ENCODE measurements at places on chromosomes 16 and 17.

DNA sequence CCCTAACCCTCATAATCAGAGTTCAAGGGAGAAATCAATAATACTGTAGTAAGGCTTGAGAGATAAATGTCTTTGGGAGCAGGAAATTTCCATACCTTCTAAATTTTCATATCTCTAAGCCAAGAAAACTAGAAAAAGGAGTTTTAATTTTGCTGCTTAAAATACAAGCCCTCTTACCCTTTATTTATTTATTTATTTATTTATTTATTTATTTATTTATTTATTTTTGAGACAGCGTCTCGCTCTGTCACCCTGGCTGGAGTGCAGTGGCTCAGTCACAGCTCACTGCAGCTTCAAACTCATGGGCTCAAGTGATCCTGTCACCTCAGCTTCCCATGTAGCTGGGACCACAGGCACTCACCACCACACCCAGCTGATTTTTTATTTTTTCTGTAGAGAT is 69.0 kb upstream of the GNAO1 start:
- DNase-seq = no peak

GRCh38 chr16:58490065-58490464 is 9.9 kb upstream of the NDRG4 start:
- no peak for DNase-seq

DNA sequence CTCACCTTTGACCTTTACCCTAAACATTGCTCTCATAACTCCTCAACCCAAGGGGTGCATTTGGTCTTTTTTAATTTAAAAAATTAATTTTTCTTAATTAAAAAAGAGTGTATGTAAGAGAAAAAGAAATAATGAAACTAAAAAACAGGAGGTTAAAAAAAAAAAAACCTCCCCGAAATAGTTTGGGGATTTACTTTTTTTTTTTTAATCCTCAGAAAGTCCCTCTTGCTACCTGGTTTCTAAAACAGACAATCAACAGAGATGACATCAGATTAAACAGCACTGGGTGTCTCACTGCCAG is 301.3 kb downstream of the SOX9 start:
- no peak for DNase-seq

DNA sequence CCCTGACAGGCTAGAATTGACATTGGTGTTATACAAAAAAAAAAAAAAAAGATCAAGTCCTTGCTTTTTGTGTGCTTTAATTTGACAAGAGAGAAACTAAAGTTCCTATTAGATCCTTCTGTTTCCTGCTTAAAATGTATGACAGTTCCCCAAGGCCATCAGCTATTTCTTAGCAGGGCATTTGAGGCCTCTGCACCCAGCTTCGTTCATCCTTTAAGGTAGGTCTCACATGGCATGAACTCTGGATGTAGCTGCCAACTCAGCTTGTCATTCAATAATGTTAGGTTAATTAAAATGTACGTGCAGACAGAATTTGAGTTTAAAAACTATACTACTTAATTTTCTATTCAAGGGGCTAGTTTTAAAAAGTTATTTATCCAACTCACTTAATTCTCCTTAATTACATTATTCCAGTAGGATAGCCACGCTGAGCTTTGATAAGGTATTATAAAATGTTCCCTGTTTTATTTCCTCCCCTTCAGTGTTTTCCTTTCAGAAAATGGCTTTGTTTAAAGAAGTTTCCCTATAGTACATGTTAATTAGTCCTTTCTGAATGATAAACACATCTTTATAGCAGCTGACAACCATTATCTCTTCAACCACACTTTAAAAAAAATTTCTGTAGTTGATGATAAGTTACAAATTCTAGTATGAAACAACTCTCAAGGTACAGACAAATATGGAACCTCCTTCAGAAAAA is 1.2 kb upstream of the RFFL start:
- DNase-seq = no peak

GRCh38 chr16:25614716-25615265 is 77.0 kb upstream of the HS3ST4 start:
- DNase-seq = no peak

GRCh38 chr17:17568772-17569195 is 22.7 kb downstream of the PEMT start:
- DNase-seq = peak; percentile 75

DNA sequence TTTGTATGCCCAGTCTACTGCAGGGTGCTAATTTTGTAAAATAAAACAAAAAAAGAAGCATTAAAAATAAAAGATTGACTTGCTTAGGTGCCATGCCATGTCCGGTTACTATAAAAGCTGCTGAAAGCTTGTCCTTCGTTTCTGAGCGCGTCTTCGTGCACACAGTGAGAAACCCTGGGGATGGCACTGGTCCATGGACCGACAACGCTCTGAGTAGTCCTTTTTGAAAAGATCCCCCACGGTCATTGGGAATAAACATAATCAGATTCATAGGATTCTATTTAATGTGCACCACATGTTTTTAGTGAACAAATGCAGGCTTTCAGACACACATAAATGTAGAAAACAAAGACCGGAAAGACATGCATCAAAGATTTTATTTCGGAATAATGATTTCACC is 146.3 kb downstream of the XYLT1 start:
- no peak for DNase-seq

DNA sequence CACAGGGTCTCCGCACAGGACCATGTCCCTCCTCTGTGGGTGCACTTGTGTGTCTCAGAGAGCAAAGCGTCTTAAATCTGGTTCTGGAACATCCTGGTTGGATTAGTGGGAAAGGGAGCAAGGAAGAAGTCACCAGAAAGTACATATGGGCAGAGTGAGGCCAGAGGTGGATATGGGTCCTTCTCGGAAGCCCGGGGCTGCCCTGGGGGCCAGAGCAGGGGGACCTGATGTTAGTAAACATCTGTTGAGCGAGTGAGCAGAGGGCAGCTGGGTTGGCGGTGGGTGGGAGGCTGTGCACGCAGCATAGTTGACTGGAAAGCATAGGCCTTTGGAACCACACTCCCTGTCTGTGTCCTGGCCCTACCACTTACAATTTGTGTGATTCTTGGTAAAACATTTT is 22.7 kb downstream of the UNC13D start:
- no peak for DNase-seq

- no peak for DNase-seq
These were observed 38.4 kb upstream of the IRX6 start for GRCh38 chr16:55285586-55285985.

DNA sequence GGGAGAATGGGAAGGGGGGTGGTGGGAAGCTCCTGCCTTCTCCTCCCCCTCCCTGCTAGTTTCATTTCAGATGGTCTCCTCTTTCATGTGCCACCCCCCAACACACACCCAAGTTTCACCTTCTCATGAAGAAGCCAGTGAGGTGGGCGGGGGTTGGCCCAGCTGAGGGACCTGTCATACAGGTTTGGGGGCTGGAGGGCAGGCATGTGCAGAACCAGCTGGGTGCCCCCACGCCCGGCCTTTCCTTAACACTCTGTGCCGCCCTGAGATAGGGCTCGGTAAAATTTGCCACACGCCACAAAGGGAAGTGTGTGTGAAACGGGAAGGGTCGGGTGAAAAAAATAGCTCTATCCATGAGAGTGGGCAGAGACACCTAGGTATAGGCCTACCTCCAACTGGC is 57.4 kb downstream of the PIPOX start:
- DNase-seq = no peak

DNA sequence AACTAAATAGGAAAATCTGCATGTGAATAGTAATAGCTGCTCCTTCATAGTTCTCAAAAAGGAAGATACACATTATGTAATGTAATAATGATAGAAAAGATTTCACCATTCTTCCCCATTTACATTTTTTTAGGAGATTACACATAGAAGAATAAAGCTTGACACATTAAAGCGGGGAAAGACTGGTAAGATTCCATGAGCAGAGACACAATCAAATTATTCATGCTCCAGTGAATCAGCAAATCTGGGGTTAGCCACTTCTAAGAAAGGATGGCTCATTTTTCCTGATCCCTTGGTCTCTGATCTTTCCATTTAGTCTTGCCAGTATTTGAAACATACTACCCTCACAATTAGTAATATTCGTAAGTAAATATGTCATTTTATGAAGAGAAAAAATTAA is 81.9 kb downstream of the CA4 start:
- DNase-seq = no peak

- peak; percentile 37 for DNase-seq
These were observed at the start of gene SDR42E2 for GRCh38 chr16:22161999-22162655. Gene SDR42E2, plus strand, starts transcription at chr16:22162506. Its CDS starts 3,077 bp downstream, at chr16:22165583.

- no peak for DNase-seq
These were observed 35.6 kb upstream of the ZNF750 start for GRCh38 chr17:82875407-82875856.

GRCh38 chr16:1647856-1648255 is 30.2 kb upstream of the JPT2 start:
- no peak for DNase-seq

DNA sequence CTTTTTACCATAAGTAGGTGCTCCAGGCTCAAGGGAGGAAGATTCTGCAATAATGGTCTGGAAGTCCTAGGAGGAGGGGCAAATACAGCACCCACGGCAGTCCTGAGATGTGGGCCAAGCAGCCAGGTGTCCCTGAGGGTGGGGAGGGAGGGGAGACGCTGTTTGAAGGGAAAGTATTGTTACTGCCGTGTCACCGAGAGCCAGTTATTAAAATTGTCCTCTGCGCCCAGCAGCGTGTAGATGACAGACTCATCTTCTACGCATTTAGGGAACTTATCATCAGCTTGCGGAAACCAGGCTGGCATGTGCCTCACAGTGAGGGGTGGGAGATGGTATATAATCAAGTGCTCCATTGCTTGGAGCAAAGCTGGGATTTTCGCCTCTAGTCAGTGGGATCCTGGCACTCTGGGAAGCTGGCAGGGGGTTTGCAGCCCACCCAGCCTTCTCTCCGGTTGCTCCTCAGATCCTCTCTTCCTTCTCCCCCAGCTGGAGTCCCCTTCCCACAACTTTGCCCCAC is 104.6 kb downstream of the OR1D5 start:
- no peak for DNase-seq

GRCh38 chr17:35773129-35773528 is 12.4 kb downstream of the C17orf50 start:
- DNase-seq = no peak

DNA sequence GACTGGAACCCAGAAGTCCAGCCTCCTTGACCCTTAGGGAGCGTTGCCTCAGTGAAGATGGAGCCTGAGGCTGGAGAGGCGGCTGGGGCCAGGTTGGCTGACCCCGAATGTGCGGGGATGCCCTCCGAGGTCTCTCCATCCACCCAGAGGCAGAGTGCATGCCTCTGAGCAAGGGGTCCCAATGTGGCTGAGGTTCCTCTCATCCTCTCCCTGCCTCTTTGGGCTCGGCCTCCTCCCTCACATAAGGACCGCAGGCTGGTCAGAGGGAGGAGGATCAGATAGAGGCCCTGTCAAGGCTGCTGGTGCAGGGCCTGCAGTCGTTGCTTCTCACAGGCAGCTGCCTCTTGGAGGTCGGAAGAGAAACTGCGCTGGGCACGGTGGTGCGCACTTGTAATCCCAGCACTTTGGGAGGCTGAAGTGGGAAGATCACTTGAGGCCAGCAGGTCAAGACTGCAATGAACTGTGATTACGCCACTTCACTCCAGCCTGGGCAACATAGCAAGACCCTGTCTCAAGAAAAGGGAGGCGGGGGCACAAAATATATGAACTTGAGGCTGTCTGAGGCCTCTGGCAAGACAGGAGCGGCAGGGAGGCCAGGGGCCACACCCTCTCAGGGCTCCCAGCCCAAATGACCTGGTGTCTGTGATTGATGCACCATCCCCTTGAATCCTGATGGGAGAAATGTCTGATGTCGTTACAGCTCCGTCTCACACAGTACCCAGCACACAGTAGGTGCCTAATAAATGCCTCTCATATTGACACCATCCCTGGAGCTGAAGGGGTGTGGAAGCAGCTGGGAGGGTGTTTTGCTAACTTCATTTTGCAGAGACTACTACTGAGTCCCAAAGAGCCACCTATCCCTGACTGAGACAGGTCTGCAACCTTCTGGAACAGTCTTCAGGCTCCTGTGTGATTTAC is 220.1 kb upstream of the GSE1 start:
- DNase-seq = no peak

DNA sequence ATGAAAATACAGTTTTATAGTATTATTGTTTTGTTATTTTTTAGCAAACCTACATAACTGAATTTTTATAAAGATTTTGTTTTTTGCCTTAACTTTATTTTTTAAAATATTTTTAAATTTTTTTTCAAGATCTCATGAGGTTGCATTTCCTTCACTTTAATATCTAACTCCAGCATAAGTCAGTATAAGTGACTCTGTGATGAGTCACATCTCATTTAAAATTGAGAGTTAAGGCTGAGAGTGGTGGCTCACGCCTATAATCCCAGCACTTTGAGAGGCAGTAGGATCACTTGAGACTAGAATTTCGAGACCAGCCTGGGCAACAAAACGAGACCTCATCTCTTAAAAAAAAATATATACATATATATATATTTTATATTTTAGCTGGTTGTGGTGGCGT is 44.0 kb downstream of the NLK start:
- no peak for DNase-seq

DNA sequence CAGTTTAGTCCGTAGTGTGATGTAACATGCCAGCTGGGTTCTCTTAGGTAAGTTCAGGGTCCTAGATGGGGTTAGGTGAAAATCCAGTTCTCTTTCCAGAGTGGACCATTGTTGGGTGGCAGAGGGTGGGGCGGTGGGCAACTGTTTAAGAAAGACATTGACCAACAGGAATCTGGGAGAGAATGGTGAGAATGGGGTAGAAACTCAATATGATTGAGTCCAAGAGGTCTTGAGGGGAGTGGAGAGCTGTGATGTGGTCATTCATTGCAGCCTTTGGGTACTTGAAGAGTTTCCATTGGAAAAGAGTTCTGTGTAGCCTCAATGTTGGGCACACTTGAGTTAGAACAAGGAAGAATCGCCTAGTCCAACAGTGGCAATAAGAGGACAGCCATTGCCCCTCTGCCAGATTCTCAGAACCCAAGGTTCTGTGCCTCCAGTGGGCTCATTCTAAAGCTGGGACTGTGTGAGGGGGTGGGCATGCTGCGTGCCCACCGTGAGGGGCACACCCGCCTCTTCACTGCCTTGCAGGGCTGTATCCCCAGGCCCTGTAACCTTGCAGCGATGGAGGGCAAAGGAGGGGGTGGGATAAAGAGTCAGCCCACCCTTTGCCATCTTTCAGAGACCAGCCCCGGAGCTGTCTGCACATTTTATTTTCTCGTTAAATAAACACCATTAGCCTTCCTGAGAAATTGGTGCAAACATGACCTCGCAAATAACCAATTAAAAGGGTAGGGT is 208.1 kb downstream of the CCDC182 start:
- DNase-seq = no peak

DNA sequence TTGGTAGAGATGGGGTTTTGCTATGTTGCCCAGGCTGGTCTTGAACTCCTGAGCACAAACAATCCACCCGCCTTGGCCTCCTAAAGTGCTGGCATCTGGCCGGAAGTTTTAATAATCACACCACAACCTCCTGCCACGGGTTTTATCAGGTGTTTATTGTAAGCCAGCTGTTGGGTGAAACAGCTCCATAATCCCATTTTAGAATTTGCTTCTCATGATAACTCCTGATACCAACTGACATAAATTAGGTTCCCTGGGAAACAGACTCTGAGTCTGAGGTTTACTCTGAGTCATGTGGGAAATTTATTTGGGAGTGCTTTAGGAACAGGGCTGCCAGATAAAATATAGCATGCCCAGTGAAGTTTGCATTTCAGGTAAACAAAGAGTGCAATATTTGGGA is 122.6 kb upstream of the MED13 start:
- DNase-seq = no peak

GRCh38 chr17:7167832-7168231 is 11.3 kb downstream of the ASGR1 start:
- DNase-seq = no peak

Data from activated CD4-positive, CD25-positive, alpha-beta regulatory T cell treated with anti-CD3 and anti-CD28 coated beads, Interleukin-2, amount 50 U/mL, for 72 hours (primary cell).